ENCODE measurements at places on chromosomes 4 and X.

GRCh38 chr4:148069086-148069894 is 337.4 kb downstream of the ARHGAP10 start:
- H3K4me3 ChIP-seq: no peak overlapping the region
- no peak for DNase-seq
- no peaks in the 10 kb centered on the region for H3K27me3 ChIP-seq
- H3K36me3 ChIP-seq: peaks cover 36% of the 10 kb centered on the region
- H3K27ac ChIP-seq: no peak overlapping the region

- H3K27me3 ChIP-seq: no peaks in the 10 kb centered on the region
- DNase-seq: no peak
- H3K4me3 ChIP-seq: no peak overlapping the region
- H3K27ac ChIP-seq: no peak overlapping the region
- no peaks in the 10 kb centered on the region for H3K4me1 ChIP-seq
- no peaks in the 10 kb centered on the region for H3K36me3 ChIP-seq
These were observed 181.0 kb downstream of the AASDH start for GRCh38 chr4:56206258-56206657.

DNA sequence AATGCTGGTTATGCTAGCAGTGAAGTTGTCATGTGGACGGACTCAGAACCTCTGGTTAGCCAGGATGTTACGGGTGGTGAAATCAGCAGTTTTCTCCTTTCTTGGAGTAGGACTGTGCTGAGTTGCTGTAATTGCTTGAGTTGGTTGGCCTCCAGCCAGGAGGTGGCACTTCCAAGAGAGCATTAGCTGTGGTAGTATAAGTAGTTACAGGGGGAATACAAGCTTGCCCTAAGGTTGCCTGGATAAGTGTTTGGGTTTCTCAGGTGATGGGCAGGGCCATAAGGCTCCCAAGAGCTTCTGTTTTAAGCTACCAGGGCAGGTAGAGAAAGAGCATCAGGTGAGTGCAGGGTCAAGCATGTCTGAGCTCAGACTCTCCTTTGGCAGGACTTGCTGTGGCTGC is 103.0 kb downstream of the ZNF518B start:
- DNase-seq: no peak
- no peaks in the 10 kb centered on the region for H3K36me3 ChIP-seq
- no peak overlapping the region for H3K4me3 ChIP-seq
- no peaks in the 10 kb centered on the region for H3K4me1 ChIP-seq
- no peaks in the 10 kb centered on the region for H3K27me3 ChIP-seq

DNA sequence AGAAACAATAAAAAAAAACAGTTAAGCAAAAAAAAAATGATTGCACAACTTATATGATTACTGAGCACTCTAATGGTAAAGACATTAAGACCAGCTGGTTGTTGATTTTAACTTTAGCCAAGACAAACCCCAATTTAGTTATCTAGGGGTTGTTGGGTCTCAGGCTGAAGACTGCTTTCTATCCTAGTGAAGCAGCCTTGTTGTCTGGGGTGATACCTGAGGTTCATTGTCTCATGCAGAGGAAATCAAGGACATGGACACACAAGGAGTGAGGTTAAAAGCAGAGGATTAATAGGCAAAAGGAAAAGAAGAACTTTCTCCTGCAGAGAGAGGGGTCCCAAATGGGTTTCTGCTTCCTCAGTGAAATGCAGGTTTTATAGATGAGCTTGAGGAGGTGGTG is 40.0 kb upstream of the CYP2U1 start:
- H3K4me1 ChIP-seq: no peaks in the 10 kb centered on the region
- H3K27me3 ChIP-seq: no peaks in the 10 kb centered on the region
- no peaks in the 10 kb centered on the region for H3K36me3 ChIP-seq
- no peak for DNase-seq

DNA sequence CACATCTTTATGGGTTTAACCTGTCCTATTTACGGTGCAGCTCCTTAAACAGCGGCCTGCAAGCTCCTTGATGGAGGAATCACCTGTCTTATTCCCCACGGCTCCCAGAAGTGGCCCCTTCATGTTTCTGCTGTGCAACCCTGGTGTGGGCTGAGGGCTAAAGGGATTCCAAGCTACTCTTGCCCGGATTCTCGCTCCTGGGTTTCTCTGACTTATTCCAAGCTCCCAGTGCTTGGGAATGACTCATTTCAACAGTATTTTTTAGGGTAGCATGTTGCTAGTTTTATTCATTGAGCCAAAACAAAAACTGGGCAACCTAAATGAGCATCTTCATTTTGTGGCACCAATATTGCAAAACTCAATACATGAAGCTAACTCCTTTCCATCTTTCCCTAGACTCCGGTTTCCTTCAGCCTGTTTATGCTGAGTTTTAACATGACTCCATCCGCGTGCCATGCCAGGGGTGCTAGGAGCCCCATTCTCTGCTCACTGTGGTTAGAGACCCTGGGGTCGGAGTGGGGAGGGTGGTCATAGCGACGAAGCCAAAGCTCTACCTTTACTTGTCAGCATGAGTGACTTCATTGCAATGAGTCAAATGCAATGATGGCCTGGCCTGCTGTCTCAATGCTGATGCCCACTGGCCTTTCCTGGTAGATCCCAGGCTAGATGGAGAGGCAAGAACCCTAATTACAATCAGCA is 349.7 kb downstream of the NR3C2 start:
- H3K4me3 ChIP-seq: no peak overlapping the region
- peaks cover 26% of the 10 kb centered on the region for H3K4me1 ChIP-seq
- peaks cover 7% of the 10 kb centered on the region for H3K36me3 ChIP-seq
- H3K27me3 ChIP-seq: no peaks in the 10 kb centered on the region
- H3K27ac ChIP-seq: no peak overlapping the region

- no peak overlapping the region for H3K27ac ChIP-seq
- DNase-seq: no peak
- no peak overlapping the region for H3K4me3 ChIP-seq
These were observed 54.4 kb upstream of the NAP1L5 start for GRCh38 chr4:88752076-88752463.

DNA sequence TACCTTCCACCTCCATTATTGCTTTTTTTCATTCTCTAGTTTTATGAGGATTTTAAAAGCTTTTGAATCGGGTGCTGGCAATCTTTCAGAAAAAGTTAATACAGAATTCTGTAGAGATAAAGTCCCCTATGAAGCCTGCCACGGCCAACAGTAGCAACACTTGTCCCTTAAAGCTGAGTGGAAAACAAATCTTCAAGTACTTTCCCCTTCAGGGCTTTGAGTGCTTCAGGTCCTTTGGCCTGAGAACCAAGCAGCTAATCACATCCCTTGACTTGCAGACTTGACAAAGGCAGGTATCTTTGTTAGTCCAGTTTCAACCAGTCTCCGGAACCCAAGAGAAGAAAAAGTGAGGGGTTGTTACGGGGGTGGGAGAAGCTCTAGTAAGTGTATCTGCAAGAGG is 144.4 kb downstream of the ATG4A start:
- no peak for DNase-seq
- no peaks in the 10 kb centered on the region for H3K36me3 ChIP-seq
- no peak overlapping the region for H3K4me3 ChIP-seq
- H3K4me1 ChIP-seq: no peaks in the 10 kb centered on the region
- H3K27me3 ChIP-seq: peaks cover 4% of the 10 kb centered on the region
- H3K27ac ChIP-seq: no peak overlapping the region

DNA sequence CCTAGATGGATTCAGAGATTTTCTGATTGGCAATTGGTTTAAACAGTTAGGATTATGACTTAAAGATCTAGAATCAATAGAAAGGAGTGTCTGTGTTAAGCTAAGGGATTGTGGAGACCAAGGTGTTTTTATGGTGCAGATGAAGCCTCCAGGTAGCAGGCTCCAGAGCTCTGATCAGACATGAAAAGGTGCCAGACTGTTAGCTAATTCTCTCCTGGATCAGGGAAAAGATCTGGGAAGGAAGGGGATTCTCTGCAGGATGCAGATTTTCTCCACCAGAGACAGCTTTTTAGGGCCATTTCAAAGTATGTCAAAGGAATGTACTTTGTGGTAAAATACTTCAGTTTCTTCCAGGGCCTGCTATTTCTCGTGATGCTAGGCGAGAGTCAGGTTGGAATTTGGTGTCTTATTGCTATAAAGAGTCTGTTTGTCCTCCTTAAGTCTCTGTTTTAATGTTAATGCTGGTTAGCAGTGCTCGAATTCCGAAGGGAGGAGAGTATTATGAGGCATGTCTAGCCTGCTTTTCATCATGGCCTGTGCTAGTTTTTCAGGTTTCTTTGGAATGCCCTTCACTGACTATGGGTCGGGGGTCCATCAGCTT is 12.0 kb upstream of the GPR78 start:
- H3K4me3 ChIP-seq: no peak overlapping the region
- no peak for DNase-seq
- H3K4me1 ChIP-seq: no peaks in the 10 kb centered on the region
- no peak overlapping the region for H3K27ac ChIP-seq
- H3K27me3 ChIP-seq: peaks cover 4% of the 10 kb centered on the region

GRCh38 chrX:127011629-127012028 is 192.1 kb downstream of the PRR32 start:
- no peak overlapping the region for H3K27ac ChIP-seq
- no peak for DNase-seq
- no peak overlapping the region for H3K4me3 ChIP-seq
- no peaks in the 10 kb centered on the region for H3K27me3 ChIP-seq

DNA sequence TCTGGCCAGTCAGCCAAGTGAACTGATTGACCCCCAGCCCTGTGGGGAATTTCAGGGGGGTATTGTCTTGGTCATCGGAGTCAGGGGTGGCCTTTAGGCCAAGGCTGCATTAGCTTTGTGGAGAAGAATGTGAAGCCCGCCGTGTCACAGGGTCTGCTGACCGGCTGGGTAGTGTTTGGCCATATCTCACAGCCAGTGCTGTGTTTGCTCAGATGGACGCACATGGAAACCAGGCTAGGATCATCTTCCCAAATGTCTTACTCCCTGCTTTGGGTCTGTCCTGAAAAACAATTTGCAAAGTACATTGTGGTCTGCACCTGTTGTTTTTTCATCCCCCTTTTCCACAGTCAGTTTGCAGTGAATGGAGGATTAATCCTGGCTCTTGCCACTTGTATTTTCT is 13.0 kb downstream of the TMEM164 start:
- DNase-seq: peak; percentile 25
- H3K36me3 ChIP-seq: peaks cover 6% of the 10 kb centered on the region
- H3K4me3 ChIP-seq: no peak overlapping the region
- H3K4me1 ChIP-seq: peaks cover 15% of the 10 kb centered on the region

DNA sequence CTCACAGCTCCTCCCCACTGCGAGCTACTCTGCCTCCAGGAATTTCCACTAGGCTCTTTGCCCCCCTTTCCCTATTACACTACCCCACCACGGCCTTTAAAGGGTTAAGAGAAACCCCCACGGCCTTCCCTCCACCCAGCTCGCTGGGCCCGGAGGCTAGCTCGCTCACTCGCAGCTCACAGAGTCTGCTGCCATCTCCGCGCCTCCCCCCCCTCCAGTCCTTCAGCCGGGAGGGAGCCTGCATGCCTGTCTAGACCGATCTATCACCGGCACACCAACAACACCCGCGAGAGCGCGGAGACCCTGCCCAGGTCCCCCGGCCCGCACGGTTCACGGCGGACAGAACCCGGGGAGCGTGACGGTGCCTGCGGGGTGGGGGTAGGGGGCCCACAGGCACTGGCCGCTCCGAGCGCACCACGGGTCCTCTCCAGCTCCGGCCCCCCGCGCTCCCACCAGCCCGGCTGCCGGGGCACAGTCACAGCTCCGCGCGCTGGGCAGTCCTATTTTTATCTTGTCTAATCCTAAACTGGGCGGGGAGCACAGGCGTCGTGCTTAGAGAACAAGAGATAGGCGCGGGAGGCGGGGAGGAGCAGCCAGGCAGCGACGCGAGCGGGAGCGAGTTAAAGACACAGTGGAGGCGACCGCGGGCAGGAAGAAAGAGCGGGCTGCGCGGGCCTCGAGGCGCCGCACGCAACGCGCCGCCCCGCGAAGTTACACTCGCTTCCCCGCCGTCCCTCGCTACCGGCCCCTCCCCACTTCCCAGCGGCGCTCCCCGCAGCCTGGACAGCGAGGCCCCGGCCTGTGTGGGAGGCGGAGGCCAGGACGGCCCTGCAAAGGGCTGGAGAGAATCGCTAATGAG is 3.5 kb downstream of the BCOR start:
- peaks cover 42% of the 10 kb centered on the region for H3K4me1 ChIP-seq
- H3K27ac ChIP-seq: peak overlapping the region; percentile 71
- H3K4me3 ChIP-seq: peak overlapping the region; percentile 69
- DNase-seq: peak; percentile 74

GRCh38 chr4:140158365-140159030 is 4.5 kb upstream of the MAML3 start:
- no peak overlapping the region for H3K27ac ChIP-seq
- no peak overlapping the region for H3K4me3 ChIP-seq
- H3K36me3 ChIP-seq: no peaks in the 10 kb centered on the region
- H3K4me1 ChIP-seq: peaks cover 4% of the 10 kb centered on the region

DNA sequence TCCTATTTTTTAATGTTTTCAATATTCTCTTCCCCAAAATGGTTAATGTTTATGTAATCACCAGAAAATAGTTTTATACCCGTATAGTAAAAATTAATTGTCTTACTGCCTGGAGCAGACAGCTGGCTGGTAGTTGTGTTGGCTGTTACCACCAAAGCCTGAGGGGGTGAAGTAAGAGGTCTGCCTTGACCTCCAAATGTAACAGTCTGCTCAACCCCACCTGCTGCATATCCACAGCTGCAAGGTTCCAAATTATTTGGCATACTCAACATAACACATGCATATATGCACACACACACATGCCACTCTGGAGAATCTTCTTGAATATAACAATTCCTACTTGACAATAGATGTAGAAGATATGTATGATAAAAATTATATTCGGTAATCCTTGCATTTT is 624.3 kb downstream of the ADGRL3 start:
- no peak overlapping the region for H3K4me3 ChIP-seq
- no peak overlapping the region for H3K27ac ChIP-seq
- H3K27me3 ChIP-seq: no peaks in the 10 kb centered on the region
- peak; percentile 72 for DNase-seq
- H3K4me1 ChIP-seq: peaks cover 2% of the 10 kb centered on the region

DNA sequence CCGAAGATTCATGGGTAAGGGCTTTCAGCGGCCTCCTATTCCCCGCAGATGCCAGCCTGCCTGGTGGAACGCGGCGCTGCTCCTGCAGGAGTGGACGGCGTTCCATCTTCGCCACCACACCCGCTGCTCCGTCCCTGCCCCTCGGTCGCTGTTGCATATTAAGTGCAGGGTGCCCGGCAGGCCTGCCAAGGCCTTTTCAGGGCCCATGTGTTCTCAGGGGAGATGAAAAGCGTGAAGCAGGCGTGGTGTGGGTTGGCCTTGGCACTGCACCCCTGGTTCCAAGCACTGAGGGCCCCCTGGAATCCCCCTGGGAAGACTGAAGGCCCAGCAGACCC is 52.0 kb downstream of the SORCS2 start:
- DNase-seq: no peak
- H3K27ac ChIP-seq: no peak overlapping the region
- no peaks in the 10 kb centered on the region for H3K36me3 ChIP-seq
- no peak overlapping the region for H3K4me3 ChIP-seq
- H3K4me1 ChIP-seq: peaks cover 31% of the 10 kb centered on the region

- peaks cover 16% of the 10 kb centered on the region for H3K4me1 ChIP-seq
- H3K27ac ChIP-seq: no peak overlapping the region
- DNase-seq: no peak
These were observed 85.3 kb downstream of the RTL5 start for GRCh38 chrX:72046447-72046846.

DNA sequence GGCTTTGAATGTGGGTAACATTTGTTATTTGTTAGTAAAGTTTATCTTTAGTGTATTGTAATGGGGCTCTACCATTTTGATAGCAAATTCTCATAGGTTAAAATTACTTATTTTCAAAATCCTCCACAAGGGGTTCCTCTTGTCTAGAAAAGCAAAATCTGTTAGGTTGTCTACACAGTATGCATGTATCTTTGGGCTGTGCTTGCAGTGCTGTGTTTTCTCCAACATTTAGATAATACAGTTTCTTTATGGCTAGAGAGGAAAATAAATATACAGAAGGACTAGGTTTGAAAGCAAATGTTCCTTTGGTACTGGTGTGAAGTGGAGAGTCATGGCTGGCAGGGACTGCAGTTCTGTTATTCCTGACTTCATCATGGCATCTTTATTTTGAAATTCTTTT is 40.3 kb downstream of the POLR2B start:
- H3K4me3 ChIP-seq: no peak overlapping the region
- H3K4me1 ChIP-seq: no peaks in the 10 kb centered on the region
- DNase-seq: no peak
- no peak overlapping the region for H3K27ac ChIP-seq
